ENCODE measurements at places on chromosomes 7 and 10.

DNA sequence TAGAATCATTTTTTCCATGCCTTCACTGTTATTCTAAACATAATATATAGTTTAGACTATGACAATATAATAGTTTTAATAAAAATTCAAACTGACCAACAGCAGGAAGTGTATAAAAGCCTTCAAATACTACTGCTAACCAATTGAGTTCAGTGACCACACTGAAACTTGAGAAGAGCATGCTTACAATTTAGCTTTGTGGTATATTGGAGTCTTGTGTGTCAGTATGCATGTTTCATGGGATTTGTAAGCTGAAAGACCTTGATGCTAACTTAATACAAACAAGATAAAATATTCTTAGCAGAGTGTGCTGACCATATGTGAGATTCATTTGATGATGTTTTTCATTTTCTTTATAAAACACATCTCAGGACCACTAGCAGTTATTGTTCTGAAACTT lies 395.5 kb downstream of the SUGCT start:
- no peak for DNase-seq

- DNase-seq, result no peak
These were observed 1.7 kb upstream of the TAS2R5 start for GRCh38 chr7:141788296-141788695.

DNA sequence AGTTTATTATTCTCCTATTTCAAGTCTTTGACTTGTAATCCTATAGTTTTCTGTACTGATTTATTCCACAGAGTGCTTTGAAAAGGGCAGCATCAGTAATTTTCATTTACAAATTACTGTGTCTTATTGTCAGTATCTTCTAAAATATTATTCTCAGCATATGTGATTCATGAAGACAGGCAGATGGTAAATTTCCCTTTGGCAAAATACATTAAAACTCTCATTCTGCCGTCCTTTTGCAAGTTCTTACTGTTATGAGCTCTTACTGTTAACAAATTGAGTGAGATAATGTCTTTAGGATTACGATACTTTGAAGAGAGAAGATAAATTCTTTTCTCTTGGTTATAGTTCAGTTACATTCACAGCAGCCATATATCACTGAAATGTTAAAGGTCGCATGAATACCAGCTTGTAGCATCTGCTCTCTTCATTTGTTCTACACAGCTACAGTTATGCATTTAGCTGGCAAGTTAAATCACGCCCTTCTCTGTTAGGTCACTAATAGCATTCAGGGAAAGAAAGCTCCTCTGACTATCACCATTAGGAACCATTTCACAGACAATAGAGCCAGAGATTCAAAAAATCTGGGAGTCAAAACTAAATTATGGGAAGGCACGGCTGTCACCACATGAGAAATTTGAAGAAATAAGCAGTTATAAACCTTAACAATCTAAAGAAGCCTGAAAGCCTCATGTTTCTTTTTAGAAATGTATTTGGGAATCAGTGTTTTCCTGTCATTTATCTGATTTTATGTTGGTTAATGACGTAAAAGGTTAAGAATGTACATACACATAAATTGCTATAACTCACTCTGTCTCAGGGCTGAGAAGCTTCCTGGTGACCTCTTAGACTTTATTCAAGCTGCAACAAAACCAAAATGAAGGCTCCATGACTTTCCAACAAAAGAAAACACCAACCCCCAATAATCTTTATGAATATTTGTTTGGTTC lies 109.6 kb upstream of the SP4 start:
- no peak for DNase-seq

GRCh38 chr10:70337201-70337651 lies 45.2 kb downstream of the LRRC20 start:
- DNase-seq, result no peak

DNA sequence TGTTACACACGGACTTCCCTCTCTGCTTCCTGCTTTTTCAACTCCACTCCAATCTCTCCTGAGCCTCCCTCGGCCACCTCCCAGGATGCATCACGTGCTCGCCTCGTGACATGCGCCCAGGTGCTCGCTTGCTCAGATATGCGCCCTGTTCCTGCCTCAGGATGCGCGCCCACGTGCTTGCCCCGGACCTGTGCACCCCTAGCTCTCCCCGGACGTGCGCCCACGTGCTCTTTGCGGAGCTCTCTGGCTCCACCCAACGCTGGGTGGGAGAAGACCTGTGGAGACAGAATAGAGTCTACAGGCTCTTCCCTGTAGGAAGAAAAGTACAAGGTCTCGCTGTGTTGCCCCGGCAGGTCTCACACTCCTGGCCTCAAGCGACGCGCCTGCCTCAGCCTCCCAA lies 23.1 kb downstream of the PARD3 start:
- no peak for DNase-seq

DNA sequence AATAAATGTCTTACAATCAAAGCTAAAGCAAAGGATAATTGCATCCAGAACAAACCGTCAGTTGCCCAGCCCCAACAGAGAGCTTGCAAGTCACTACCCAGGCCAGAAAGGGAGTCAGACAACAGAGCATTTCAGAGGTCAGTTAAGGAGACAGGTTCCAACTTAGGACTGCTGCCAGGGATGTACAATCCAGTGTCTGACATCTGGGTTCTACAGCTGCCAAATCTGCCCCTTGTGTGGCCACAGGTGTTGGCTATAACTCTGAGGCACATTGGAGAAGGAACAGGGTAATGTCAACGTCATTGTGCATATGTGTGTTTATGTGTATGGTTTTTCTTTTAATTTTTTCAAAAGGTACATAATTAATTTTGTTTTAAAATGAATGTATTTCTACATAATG lies 85.2 kb upstream of the GLCCI1 start:
- DNase-seq, result no peak

DNA sequence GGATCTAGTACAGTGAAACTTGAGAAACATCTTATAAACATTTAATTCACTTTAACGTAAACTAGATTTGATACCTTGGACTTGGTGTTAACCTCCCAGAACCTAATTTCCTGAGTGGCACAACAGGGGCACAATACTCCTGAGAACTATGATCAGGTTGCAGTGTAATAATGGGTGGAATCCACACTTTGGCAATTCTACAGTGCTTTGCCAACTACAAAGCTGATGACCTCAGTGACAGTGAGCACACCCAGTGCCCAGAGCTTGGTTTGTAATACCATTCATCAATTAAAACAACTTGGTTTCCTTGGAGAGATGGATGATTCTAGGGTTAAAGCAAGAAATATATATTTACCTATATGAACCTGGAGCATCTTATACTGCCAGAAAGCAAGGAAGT lies 379.2 kb downstream of the NRG3 start:
- no peak for DNase-seq

DNA sequence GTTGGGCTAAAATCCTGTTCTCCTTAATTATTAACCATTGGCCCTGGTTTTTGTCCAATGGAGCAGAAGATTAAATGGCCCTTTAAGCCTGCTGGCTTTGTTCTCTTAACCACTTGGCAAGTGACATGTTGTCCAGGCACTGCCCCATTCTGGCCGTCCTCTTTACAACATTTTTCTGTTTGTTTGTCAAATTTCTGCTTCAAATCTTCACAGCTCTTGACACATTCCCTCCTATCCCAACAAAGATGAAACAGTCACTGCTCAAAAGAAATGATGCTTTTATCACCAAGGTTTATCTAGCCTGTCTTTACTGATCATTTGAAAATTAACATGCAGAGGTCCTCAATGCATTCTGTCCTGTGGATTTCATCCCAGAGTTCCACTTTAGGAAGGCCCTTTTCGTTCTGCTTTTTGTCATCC lies 700.4 kb downstream of the KCNMA1 start:
- DNase-seq, result no peak

DNA sequence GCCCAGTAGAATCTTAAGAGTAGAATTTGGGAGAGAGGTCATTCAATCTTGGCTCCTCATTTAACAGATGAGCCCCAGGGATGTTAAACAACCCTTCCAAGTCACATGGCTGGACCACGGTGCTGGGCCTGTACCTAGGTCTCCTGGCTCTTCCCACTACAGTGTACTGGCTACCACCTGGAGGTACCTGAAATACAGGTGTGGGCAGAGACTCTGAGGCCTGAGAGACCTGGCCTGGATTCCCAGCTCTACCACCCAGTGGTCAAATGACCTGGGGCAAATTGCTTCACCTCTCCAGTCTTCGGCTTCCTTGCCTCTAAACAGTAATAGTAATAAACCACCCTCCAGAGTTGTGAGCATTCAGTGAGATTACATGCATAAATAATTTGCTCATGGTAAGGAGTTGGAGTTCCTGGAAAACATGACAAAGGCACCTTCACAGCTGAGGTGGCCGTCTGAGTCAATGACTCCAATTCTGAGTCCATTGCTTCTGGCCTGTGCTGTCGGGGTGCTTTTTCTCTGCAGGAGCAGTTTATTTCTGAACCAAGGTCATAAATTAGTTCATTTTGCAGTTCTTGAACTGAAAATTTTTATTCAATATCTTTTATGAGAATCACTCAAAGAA lies 2.7 kb downstream of the GOT1 start:
- DNase-seq, result no peak

DNA sequence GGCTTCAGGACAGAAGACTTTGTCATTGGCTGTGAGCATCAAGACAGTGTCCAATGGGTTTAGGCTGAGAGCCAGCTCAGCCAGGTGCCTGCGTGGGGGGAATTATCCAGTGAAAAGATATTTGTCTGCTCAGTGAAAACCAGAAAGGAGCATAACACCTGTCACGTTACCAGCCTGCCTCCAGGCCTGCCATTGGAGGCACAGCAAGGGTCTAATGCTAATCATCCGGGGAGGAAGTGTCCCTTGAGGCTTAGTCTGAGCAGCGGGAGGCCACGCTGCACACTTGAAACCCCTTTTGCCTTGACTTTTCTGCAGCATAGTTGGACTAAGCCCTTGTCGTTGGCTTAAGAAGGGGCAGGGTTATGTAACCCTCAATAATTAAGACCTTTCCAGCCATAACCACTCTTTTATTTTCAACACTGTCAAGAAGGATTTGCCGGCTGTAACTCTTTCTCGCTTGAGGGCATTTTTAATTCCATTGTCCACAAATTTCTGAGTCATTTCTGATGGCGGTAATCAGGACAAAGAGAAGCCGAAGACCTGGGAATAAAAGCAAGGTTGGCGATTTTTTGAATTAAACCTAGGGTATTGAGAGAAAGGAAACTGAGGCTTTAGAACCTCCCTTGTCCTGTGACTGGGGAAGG lies 639.6 kb upstream of the FOXK1 start:
- DNase-seq, result no peak

All from stimulated activated CD8-positive, alpha-beta memory T cell treated with anti-CD3 and anti-CD28 coated beads, Interleukin-2, amount 100 ng/mL, for 48 hours (primary cell).